ENCODE measurements at places on chromosomes 13 and 19.

DNA sequence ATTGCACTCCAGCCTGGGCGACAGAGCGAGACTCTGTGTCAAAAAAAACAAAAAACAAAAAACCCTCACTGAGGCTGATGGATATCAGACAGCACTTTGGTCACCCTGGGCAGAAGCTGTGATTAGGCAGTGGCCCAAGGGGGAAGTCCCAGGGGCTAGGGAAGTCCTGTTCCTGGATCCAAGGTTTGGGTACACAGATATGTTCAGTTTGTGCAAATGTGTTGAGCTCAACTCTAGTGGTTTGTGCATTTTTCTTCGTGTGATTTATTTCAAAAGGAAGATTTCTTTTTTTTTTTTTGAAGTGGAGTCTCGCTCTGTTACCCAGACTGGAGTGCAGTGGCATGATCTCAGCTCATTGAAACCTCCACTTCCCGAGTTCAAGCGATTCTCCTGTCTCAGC, 12.3 kb downstream of the MEF2B start:
- peaks cover 3% of the 10 kb centered on the region for H3K36me3 ChIP-seq
- H3K4me1 ChIP-seq, result no peaks in the 10 kb centered on the region
- H3K4me3 ChIP-seq, result no peak overlapping the region
- DNase-seq, result no peak

GRCh38 chr19:40358773-40359172, 10.3 kb downstream of the PLD3 start:
- H3K27me3 ChIP-seq, result no peaks in the 10 kb centered on the region
- no peak for DNase-seq
- no peak overlapping the region for H3K27ac ChIP-seq
- no peaks in the 10 kb centered on the region for H3K36me3 ChIP-seq
- peaks cover 10% of the 10 kb centered on the region for H3K4me1 ChIP-seq
- H3K4me3 ChIP-seq, result no peak overlapping the region

GRCh38 chr19:32598022-32598421, 17.0 kb downstream of the PDCD5 start:
- DNase-seq, result no peak
- peaks cover 54% of the 10 kb centered on the region for H3K36me3 ChIP-seq
- H3K4me1 ChIP-seq, result peaks cover 9% of the 10 kb centered on the region
- no peak overlapping the region for H3K27ac ChIP-seq
- H3K27me3 ChIP-seq, result no peaks in the 10 kb centered on the region

DNA sequence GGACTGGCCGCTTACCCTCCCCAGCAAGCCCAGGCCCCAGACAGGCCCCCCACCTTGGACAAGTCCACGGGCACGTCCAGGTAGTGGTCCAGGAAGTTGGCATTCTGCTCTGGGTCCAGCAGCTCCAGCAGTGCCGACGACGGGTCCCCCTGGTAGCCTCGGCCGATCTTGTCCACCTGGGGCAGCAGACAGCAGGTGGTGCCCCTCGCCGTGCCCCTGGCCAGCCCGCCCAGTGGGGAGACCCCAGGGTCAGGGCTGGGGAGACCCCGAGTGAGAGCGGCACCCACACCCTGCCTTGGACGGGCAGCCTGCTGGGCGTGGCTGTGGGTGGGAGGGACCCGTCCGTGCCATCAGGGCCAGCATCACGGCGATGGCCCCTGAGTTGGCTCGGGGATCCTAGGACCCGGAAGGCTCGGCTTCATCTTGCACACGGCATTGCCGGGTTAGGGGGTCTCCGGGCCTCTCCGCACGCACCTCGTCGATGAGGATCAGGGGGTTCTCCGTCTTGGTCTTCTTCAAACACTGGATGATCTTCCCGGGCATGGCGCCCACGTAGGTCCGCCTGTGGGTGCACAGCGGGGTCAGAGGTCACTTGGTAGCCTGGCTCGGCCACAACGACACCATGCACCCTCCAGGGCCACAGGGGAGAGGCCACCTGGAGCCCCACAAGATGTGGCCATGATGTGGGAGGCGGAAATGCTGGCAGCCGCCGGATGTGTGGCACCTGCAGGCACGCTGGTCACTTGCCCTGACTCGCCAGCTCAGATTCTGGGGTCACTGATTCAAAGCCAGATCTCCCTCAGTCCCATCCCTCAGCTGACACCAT, 6.3 kb downstream of the RPL36 start:
- H3K27me3 ChIP-seq, result no peaks in the 10 kb centered on the region
- DNase-seq, result no peak
- H3K36me3 ChIP-seq, result peaks cover 69% of the 10 kb centered on the region
- no peak overlapping the region for H3K4me3 ChIP-seq
